ENCODE measurements at places on chromosomes 7 and 10.

GRCh38 chr10:84551437-84552120 lies 223.2 kb downstream of the CCSER2 start:
- no peak for DNase-seq

DNA sequence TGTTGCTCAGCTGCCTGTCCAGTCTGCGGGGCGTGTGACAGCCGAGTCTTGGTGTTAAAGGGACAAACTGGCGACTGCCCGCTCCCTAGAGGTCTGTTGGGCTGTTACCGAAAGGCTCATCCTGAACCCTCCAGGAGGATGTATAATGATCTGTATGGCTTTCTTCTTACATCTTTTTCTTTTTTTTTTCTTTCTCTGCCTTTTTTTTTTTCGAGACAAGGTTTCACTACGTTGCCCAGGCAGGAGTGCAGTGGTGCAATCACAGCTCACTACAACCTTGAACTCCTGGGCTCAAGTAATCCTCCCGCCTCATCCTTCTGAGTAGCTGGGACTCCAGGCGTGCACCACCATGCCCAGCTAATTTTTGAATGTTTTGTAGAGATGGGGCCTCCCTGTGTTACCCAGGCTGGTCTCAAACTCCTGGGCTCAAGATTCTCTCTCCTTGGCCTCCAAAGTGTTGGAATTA lies 857 bp downstream of the INTS15 start:
- no peak for DNase-seq

DNA sequence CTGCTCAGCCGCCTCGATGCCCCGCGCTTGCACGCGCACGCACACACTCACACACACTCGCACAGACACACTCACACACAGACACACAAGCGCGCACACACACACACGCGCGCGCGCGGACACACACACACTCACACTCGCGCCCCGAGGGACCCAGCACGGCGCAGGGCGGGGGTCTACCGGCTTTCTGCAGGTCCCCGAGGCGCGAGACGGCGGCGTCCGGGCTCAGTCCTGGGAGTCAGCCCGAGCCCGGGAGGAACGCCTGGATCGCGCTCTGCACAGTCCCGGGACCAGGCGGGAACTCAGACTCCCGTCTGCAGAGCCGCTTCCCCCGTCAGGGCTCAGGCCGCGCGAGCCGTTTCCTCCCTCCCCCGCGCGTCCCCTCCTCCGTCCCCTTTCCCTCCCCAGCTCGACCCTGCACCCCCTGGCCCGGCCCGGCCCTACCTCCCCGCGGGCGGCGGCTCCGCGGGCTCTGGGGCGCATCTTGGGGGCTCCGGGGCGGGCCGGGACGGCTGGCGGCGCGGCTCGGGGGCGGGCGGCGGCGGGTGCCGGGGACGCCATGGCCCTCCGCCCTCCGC lies 464 bp downstream of the DENND2A start:
- no peak for DNase-seq

DNA sequence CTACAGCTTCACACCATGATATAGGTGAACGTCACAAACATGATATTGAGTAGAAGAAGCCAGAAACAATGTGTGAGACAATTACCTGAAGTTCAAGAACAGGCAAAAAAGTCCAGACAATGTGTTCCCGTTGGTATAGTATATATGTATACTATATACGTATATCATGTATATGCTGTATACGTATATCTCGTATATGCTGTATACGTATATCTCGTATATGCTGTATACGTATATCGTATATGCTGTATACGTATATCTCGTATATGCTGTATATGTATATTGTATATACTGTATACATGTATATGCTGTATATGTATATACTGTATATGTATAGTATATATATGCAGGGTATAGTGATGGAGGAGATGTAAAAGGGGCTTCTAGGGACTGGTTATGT lies 10.8 kb downstream of the ZSCAN25 start:
- DNase-seq = no peak

- DNase-seq = no peak
These were observed 22.4 kb downstream of the PRSS2 start for GRCh38 chr7:142793156-142793555.

DNA sequence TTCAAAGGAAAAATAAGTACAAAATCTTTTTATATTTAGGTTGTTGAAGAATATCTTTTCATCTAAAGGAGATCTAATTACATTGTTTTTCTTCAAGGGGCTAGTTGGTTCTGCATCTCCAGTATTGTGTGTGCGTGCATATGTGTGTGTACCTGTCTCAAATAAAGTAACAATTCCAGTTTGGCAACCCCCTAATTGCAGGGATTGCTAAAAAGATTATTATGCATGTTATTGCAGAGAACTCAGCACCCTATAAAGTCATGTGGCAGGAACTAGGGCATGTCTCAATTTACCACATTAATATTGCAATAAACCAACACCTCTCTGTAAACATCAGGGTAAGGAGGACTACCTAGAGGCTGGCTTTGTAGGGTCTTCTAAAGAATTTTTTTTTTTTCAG lies 37.0 kb downstream of the MRPS33 start:
- DNase-seq = no peak

GRCh38 chr7:155992974-155993373 lies 180.7 kb upstream of the SHH start:
- DNase-seq = no peak

- no peak for DNase-seq
These were observed 64.8 kb downstream of the ITGB8 start for GRCh38 chr7:20395511-20395910.

DNA sequence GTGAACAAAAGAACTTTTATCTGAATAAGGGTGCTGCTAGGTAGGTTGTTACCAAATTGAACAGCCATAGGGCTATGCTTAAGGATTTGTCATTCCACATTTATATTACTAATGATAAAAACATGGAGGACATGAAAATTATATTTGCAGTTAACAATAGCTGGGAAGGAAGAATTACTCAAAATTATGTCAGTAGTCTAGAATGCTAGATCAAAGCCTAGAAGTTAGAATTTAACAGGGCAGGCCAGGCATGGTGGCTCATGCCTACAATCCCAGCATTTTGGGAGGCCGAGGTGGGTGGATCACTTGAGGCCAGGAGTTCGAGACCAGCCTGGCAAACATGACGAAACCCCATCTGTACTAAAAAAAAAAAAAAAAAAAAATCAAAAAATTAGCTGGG lies 9.4 kb downstream of the STK17A start:
- DNase-seq = no peak

GRCh38 chr7:106731646-106732444 lies 70.9 kb upstream of the CCDC71L start:
- DNase-seq = no peak

DNA sequence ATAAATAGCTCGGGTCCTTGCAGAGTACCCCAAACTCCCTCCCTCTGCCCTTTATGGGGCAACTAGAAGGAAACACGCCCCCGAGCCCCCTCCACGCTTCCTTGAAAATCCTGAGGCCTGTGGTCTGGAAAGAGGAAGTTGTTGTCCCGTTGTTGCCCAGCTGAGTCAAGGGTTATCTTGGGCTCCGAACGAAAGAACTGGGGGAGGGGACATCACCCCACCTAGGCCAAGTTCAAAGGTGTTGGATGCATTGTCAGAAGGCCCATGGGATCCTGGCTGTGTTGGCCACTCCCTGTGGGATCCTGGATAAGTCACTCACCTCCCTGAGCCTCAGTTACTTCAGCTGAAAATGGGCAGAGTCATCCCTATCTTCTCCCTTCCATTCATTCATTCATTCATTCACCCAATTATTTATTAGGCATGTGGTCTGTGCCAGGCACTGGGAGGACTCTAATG lies at the start of gene CCL24:
TSS of gene CCL24 (minus strand) at position 26 of the 456 bp plus-strand sequence. CDS start 91 bp downstream, outside the sequence.
- DNase-seq = no peak

DNA sequence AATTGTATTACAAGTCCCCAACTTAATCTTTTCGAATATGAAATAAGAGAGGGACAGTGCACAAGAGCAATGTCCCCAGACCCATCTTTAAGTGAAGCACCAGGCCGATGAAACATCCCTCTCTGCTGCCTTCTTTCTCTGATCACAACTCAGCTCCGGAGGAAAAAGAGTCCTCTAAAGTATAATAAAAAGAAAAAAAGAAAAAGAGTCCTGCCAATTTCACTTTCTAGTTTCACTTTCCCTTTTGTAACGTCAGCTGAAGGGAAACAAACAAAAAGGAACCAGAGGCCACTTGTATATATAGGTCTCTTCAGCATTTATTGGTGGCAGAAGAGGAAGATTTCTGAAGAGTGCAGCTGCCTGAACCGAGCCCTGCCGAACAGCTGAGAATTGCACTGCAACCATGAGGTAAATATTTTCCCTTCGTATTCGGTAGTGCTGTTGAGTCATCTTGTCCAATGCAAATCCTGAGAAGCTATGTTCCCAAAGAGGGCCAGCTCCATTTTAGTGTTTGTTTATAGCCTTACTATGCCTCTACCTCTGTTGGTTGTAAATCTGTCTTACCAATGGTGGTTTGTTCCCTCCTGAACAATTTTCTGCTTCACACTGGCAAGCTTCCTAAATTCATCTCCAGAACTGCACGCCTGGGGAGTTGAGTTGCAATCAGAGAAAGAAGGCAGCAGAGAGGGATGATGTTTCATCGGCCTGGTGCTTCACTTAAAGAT lies at the start of gene IFIT2:
TSS of gene IFIT2 (plus strand) at position 326 of the 725 bp plus-strand sequence. CDS start at position 404, 78 bp downstream.
- peak; percentile 54 for DNase-seq

DNA sequence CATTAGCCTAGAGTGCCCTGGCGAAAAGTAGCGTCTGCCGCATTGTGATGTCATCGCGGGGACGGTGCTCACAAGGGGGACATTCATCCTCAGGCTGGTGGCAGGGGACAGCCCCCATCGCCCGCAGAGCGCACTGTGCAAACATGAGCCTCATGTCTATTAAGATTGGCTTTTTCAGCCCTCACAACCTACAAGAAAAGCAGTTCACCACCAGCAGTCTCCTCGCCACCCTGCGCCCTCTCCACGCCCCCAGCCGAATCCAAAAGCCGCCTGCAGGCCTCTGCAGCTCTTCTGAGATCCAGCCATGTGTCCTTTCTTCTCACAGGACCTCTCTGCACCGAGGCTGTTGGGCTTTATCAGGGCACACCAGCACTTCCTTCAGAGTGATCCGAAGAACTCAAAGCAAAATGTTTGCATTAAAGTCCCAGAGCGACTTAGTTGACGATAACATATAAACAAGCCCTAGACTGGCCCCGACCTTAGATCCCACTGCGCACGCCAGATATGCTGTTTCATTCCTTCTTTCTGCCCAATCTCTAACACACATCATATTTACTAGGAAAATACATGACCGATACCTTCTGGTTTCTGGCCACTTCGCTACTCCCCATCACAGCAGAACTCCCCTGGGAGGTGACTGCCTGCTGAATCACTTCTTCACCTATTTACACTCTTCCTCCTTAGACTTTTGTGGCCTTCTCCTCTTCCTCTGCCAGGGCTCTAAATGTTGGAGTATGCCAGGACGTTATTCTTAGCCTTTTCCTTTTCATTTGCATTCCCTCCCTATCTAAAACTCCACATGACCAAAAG lies 206.0 kb upstream of the SH2B2 start:
- DNase-seq = no peak

DNA sequence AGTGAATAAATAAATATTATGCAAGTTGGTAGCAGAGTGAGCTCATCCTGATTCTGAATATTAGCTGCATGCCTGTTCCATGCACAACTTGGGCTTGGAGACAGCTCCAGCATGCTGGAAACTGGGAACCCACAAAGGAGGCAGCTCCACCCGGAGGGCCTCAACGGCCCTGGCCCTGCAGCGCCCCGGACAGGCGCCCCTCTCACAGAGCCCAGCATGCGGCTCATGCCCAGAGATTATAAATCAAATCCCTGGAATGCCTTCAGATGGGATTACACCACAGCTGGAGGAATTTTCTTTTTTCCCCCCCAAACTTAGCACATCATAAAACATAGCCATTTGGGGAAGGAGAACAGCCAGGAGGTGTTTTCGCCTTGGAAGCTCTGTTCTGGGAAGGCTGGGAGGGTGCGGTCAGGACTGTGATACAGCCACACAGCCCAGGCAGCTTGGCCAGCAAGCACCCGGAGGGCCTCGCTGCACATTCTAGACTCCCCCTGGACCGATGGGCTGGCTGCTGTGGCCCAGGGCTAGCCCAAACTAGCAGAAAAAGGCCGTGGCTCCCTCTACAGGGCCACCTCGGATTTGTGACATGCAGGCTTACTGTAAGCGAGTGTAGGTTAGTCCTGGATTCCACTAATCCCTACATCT lies 102.4 kb downstream of the PTPN20 start:
- no peak for DNase-seq

DNA sequence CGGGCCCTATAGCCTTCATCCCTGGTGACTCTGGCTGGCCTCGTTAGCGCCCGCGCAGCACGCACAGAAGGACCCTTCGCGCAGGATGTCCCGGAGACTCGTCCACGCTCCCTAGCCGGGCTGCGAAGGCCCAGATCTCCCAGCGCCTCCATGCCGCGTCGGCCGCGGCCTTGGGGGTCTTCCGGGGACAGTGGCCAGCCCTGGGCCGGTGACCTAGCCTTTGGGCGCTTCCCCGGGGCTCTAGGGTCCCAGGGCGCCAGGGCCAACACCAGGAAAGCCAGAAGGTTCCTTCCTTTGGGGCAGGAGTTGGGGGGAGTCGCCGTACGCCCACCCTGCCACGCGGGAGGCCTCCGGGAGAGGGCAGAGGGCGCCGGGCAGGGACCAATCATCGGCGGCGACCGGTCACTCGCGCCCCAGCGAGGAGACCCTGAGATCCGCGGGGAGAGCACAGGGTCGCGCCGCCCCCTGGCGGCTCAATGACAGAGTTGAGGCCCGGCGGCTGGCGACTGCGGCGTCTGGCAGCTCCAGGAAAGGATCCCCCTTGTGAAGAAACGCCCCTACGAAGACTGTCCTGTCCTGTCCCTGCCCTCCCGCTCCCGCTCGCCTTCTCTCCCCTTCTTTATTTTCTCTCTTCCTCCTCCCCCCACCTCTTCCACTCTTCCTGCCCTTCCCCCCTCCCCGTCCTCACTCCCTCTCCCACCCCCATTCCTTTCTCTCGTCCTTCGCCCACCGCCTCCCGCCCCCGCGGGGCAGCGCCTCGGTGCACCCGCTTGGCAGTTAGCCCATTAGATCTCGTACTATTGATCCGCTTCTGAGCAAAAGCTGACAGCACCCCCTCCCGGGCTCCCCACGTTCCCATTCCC lies 62.3 kb upstream of the LBX1 start:
- no peak for DNase-seq

DNA sequence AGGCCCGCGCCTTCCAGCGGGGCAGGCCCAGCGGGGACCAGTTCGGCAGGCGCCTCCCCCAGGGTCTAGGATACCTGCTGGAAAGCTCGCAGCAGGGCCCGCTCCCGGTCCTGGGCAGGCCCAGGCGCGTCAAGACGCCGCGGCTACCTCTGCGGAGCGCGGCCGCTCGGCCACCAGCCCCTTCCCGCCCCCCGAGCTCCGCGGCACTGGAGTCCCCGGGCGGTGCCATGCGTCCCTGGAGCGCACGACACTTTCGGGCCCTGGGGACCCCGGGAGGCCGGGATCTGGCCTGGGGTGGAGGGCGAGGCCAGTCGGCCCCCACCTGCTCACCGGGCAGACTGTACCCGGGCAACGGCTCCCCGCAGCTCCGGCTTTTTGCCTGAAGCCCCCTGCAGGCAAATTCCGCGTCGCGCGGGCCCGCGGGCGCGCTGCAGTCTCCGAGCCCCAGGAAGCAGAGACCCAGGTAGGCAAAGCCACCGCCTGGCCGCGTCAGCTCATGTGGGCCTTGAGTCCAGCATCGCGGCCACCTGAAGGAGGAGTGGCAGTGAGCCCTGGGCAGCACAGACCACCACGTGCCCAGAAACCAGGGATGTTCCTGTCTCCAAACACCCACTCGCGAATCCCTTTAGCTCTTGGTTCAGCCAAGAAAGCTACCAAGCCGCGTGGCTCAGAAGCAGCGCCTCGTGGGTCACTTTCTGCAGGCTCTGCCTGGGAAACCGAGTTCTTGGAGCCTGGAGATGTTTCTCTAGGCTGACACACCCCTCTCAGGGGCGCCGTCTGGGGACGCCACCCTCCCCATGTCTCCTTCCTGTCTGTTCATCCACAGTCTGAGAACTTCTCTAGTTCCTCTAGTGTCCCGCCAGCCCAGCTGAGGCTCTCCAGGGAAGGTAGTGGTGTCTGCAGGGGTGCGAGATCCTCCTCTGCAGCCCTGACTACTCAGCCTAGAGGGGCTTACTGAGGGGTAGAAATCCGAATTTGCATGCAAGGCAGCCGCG lies 46.1 kb upstream of the APBB1IP start:
- no peak for DNase-seq

Data from GM12864 (cell line).